Stimulated activated CD8-positive, alpha-beta memory T cell treated with anti-CD3 and anti-CD28 coated beads, Interleukin-4, amount 100 ng/mL, for 4 hours (primary cell): ENCODE measurements at places on chromosomes 12 and 14.

DNA sequence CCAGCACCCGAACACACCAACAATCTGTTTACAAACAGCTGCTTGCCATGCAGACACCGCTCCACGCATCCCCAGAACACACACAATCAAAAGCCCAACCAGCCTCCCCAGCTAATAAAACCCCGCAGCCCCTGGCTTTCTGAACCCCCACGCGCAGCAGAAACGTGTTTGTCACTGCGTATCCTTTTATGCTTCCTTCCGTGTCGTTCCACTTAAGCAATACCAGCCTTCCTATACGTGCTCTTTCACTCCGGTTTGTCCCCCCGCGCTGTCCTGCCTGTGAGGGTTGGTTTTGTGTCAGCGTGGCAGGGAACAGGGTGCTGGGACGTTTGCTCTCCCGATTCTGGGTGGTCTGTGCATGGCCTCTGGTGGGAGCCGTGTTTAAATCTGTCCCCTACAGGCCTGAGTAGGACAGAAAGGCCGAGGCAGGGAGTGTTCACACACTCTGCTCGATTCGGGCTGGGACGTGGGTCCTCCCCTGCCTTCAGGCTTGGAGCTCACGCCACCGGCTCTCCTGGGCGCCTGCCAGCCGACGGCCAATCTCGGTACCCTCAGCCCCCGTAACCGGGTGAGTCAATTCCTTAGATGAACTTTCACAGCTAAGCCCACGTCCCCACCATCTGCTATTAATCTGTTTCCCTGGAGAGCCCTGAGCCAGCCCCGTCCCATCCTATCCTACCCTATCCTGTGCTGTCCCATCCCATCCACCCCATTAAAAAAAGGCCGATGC, 60.0 kb downstream of the NOC4L start:
- DNase-seq = no peak

- DNase-seq = no peak
Observed at GRCh38 chr12:123807002-123807401, 44.9 kb downstream of the DNAH10 start.

DNA sequence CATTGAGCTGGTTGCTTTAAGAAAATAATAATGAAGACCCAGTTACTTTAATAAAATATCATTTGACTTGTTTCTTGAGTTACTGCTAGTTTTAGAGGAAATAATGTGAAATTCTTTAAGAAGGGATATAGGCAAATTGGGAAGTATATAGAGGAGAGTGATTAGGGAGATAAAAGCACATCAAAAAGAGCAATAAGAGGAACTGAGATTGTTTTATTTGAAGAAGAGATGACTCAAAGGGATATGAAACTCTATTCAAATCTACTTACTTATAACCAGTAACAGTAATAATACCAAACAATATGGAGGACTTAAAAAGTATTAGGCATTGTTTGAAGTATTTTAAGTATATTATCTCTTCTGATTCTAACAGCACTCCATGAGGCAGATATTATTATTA, 37.1 kb downstream of the LRRK2 start:
- DNase-seq = no peak

DNA sequence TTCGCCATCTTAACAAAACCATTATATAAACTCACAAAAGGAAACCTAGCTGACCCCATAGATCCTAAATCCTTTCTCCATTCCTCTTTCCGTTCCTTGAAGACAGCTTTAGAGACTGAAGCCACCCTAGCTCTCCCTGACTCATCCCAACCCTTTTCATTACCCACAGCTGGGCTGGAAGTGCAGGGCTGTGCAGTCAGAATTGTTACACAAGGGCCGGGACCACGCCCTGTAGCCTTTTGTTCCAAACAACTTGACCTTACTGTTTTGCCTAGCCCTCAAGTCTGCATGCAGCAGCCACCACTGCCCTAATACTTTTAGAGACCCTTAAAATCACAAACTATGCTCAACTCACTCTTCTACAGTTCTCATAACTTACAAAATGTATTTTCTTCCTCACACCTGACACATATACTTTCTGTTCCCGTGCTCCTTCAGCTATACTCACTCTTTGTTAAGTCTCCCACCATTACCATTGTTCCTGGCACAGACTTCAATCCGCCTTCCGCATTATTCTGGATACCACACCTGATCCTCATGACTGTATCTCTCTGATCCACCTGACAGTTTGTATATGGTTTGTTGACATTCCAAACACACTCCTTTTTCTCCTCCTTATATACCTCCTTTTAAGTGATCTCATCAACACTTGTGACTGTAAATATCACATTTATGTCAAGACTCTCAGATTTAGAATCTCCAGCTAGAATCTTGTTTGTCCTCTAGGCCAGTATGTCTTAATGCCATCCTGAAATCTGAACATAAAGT, 208.7 kb downstream of the KITLG start:
- DNase-seq = no peak

- no peak for DNase-seq
Observed at GRCh38 chr14:62253171-62253570, 491.0 kb downstream of the SNAPC1 start.

GRCh38 chr14:72480464-72481243, 413.2 kb downstream of the DPF3 start:
- no peak for DNase-seq

GRCh38 chr12:103282124-103282523, 213.6 kb downstream of the C12orf42 start:
- no peak for DNase-seq

- DNase-seq = no peak
Observed at GRCh38 chr14:38868399-38869290, 234.4 kb downstream of the SEC23A start.

- no peak for DNase-seq
Observed at GRCh38 chr12:1847411-1847810, 27.0 kb downstream of the LRTM2 start.

- no peak for DNase-seq
Observed at GRCh38 chr12:12837025-12837812, 24.1 kb downstream of the DDX47 start.

DNA sequence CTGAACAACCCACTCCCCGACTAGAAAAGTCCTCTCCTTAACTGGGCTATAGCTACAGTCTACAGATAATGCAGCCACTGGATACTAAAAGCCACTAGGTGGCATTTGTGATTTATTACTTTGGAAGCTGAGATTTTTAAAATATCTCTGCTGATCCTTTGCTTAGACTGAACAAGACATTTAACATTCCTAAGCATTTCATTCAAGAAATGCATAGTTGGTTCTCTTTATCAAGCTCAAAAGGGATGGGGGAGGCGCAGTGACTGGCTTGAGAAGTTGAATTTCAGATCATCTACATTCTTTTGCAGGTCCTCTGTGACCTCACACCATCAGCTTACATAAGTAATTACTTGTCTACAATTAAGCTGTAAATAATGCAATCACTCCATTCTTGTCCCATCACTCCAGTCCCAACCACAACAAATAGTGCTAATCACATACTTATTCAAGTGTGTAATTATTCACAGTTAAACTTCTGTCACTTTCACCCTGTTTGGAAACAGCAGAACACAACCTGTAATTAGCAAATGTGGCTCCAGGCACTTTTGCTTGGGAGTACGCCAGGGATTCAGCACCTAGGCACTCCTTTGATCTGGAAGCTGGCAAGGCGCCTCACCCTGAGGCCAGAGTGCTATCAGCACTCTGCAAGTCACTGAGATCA, 203.6 kb downstream of the NOVA1 start:
- no peak for DNase-seq

DNA sequence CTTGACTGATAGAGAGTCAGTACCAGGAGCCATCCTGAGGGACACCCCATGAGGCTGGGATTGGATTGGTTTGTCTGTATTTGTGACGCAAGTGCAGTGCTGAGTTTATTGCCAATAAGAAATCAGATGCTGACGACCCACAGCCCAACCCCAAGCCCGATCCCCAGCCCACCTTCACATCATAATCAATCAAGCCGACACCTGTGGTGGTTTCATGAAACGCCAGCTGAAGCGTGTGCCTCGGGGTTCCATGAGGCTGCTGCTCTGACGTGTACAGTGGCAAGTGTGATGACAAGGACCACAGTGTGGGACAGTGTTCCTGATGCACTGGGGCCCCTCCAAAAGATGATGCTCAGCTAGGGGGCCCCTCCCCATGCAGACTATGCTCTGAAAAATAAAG, 62.1 kb upstream of the C14orf180 start:
- DNase-seq = no peak

- DNase-seq = no peak
Observed at GRCh38 chr12:132118876-132119275, 25.2 kb downstream of the DDX51 start.

DNA sequence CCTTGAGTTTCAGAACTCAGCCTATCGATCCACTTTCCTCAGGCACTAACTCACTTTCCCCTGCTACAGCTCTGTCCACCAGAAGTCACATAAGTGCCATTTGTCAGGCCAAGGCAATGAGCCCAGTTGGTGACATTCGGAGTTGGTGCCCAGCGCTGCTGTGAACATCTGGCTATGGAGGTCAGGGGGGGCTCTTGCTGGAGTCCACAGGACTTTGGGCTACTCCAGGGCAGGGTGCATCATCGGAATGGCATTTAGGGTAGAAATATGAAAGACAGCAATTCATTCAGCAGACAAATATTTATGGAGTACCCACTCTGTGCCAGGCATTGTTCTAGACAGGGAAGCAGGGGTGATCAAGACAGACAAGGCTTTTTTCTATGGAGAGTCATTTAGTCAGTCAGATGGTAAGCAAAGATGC, 1.5 kb upstream of the PPP1CC start:
- DNase-seq = no peak
